Activated T-cell treated with anti-CD3 and anti-CD28 coated beads, Interleukin-2, amount 50 U/mL, for 1 hour (primary cell): ENCODE measurements at places on chromosomes 5 and 9.

DNA sequence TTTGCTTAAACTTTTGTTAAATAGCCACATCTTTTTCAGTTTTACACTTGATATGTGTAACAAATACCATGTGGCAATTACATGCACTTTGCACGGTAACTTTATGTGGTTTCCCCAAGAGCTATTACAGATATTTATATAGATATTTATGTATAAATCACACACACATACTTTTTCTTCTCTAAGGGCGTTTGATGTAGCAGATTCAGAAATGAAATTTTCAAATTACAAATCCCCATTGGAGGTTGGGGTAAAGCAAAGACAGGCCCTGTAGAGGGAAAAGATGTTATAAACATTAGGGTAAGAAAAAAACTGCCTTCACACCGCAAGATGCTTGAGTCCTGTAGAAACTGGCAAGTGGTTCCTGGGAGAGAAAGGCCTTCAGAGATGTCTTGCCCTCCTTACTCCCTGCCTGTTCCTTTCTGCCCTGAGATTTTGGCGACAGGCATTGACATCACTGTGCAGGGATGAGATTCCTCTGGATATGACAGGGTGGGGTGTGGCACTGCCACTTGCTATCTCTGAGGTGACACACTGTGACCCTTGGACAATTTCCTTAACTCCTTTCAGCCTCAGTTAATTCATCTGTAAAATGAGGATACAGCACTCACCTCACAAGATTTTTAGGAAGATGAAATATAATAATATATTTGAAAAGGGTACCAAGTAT, 177.9 kb upstream of the TUT7 start:
- no peak for DNase-seq

DNA sequence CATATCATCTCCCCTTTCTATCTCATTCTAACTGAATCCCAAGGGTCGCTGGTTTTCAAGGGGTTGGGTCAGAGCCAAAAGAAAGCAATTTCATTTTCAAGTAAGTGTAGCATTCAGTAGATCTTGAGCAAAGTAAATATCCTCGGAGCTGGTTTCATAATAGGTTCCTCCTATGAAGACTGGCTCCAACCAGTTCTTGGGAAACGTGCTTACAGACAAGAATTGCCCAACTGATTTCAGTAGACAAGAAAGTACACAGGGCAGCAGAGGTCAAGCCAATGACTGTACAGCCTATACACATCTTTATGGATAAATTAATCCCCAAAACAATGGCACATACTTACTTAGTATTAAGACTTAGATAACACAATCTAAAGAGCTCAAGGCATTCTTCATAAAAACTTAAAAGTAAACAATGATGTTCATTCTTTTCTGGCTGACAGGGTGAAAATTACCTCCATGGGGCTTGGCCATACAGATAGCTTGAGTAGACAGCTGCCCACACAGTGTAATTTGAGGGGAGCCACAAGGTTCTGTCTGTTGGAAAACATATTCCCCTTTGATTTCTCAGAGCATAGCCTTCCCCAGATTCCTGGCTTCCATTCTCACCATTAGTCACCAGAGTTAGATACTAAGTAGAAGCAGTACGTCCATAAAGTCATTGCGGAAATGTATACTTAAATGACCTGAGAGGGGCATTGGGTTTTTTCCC, 163.9 kb downstream of the ARRDC3 start:
- DNase-seq = no peak

DNA sequence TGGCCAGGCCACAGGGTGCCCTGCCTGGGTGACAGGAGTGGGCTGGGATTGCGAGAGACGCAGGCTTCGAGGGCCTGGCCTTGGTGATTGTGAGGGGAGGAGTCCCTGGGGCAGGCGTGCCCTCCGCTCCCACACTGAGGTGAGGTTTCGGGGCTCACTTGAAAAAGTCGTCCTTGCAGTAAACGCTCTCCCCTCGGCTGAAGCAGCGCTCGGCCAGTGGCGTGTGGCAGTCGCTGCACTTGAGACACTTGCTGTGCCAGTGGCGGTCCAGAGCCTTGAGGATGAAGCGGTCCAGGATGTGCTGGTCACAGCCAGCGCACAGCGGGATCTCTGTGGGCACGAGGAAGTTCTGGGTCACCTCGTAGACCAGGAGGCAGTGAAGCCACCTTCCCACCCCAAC, 4.5 kb downstream of the LHX3 start:
- no peak for DNase-seq

DNA sequence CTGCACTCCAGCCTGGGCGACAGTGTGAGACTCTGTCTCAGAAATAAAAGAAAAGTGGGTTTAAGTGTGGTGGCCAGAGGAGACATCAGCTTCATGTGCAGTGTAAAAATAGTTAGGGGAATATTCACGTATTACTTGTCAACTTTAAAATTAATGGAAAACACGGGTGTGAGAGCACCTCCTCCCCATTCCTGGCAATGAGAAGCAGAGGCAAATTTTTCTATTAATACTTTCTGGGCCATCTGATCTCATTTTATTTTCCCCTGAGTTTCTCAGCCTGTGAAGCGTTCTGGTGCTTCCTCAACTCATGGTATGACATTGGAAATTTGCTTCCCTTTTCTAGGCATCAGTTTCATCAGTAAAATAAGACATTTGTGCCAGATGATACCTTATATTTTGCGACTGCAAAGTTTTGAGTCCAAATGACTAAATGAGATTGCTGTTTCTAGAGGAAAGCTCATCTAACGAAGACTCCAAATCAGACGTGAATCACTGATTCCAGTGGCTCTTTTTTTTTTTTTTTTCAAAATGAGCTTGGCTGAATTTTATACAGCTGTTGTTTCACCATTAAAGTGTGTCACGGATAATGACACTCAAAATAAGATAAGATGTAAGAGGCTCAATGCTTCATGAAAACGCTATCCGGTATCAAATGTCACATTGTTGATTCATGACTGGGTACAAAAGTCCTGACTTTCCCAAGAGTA, 104.6 kb downstream of the MSX2 start:
- DNase-seq = no peak

- DNase-seq = no peak
Measured at GRCh38 chr9:84296146-84296843, 44.3 kb downstream of the SLC28A3 start.

DNA sequence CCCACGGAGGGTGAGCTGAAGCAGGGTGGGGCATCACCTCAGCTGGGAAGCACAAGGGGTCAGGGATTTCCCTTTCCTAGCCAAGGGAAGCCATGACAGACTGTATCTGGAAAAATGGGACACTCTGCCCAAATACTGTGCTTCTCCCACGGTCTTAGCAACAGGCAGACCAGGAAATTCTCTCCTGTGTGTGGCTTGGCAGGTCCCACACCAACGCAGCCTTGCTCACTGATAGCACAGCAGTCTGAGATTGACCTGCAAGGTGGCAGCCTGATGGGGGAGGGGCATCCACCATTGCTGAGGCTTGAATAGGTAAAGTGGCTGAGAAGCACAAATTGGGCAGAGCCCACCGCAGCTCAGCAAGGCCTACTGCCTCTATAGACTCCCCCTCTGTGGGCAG, 23.2 kb downstream of the RAB3C start:
- no peak for DNase-seq

- DNase-seq = no peak
Measured at GRCh38 chr5:61228229-61228628, 66.0 kb upstream of the SMIM15 start.

GRCh38 chr5:171882118-171882517, 96.5 kb downstream of the SMIM23 start:
- DNase-seq = no peak

DNA sequence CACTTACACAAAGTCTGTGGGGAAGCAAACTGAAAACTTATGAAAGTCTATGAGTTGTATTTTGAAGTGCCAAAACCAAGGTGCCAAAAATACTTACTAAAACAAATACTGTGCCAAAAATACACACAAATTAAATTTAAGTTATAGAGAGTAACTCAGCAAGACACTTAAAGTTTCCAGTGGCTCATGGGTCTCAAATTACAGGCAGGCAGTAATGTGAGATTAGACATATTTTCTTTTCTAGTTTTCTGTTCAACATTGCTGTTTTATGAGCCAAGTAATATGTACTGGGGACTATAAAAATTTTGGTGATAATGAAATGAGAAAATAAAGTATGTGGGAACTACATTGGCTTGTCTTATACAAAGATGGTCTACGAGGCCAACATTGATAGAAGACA, 172.2 kb upstream of the SNX2 start:
- DNase-seq = no peak

DNA sequence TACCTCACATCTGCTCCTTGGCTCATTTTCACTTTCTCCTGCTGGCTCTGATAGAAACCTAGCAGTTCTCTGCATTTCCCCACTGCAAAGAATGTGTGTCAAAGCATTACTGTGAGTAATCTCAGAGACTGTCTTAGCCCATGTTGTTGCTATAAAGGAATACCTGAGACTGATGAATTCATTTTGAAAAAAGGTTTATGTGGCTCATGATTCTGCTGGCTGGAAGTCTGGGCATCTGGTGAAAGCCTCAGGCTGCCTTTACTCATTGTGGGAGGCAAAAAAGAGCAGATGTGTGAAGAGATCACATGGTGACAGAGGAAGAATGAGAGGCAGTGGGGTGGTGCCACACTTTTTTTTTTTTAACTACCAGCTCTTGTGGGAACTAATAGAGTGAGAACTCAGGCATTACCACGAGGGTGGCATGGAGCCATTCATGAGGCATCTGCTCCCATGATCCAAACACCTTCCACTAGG, 191.6 kb upstream of the CTNND2 start:
- DNase-seq = no peak

DNA sequence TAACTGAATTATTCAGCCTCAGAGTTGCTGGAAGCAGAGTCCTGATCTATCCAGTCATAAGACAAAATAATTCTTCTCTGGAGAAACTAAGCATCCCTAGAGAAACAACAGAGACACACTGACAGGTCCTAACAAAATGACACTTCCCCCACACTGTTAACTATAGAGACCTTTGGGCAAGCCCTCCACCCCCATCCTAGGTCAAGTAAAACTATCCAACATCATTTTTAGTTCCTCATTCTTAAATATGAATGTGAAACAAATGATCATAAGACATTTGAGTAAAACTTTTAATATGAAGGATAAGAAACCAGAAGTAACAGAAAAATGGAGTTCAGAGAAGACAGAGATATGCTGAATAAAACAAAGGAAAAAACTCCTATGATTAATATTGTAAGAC, 30.9 kb downstream of the CNTLN start:
- DNase-seq = no peak

GRCh38 chr5:53191548-53192165, 82.1 kb upstream of the MOCS2 start:
- DNase-seq = no peak

DNA sequence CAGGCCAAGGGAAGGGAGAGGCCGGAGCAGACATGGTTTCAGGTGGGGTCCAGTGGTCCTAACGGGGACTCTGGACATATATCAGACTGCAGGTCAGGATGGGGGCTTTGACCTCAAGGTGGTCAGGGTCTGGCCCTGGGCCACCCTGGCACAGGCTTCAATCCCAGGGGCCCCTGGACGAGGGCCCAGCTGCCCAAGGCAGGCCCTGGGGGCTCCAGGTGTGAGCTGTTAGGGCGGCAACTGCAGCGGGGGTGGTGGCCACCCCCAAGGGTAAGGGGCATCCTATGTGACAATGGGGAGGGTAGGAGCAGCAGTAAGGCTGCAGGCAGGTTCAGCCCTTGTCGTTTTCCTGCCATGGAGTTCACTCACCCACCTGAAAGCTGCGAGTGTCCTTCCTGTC, 45.4 kb upstream of the CLPTM1L start:
- no peak for DNase-seq

- DNase-seq = no peak
Measured at GRCh38 chr9:71515626-71516025, 252.7 kb downstream of the CEMIP2 start.

DNA sequence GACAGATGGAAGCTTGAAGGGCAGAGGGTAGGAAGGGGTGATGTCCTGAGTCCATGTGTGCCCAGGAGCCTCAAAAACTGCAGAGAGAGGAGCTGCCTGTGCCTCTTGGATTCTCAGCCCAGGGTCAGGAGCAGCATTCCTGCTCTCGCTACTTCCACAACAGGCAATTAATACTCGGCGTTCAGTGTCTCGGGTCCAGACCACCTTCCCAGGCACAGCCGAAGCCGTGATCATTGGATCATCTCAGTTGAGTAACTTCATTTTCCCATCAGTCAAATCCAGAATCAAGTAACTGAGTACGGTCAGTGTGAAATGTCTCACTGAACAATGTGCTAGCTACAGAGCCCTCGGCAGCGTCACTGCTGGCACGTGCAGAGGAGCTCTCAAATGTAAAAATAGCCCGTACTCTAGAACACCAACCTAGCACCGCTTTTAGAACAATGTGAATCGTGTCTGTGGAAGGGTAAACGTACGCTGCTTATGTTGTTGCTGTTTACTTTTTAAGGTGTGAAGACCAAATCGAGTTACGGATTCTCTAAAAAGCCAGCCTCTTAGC, 63.5 kb upstream of the IRX4 start:
- DNase-seq = no peak

- DNase-seq = no peak
Measured at GRCh38 chr9:35490910-35491465, 1.1 kb downstream of the RUSC2 start.

DNA sequence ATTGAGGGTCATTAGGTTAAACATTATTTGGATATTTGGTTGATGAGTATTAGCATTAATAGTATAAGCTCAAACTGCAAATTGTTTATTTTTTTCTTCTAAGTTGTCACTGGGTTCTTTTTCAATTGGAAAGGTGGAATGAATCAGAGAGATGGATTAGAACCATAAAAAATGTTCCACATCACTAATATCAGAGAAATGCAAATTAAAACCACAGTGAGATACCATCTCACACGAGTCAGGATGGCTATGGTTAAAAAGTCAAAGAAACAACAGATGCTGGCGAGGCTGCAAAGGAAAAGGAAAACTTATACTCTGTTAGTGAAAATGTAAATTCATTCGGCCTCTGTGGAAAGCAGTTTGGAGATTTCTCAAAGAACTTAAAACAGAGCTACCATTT, 122.8 kb downstream of the CCDC192 start:
- DNase-seq = no peak

DNA sequence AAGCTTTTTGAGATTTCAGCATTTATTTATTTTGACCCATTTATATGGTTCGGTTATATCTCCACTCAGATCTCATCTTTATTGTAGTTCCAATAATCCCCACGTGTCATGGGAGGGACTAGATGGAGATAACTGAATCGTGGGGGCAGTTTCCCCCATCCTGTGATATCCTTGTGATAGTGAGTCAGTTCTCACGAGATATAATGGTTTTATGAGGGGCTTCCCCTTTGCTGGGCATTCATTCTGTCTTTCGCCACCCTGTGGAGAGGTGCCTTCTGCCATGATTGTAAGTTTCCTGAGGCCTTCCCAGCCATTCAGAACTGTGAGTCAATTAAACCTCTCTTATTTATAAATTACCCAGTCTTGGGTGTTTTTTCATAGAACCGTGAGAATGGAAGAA, 96.5 kb upstream of the PCSK1 start:
- no peak for DNase-seq

GRCh38 chr9:116580853-116581252, 106.3 kb upstream of the TRIM32 start:
- DNase-seq = no peak

DNA sequence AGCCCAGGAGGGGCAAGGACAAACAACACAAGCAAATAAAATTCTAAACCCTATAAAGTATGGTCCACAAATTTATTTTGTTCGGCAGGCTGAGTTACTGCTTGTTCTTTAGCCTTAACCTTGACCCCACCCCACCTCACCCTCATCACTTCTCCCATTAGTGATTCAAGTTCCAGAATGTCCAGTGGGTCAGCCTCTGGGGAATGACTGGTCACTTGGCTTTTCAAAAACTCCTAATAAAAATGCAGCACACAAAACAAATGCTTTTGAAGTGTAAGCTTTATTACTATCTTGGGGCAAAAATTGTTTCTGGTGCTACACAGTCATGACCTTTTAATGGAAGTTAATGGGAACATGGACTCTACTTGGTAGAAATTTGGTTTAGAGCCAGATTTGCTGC, 142.1 kb downstream of the MPDZ start:
- DNase-seq = no peak
